ENCODE measurements at places on chromosomes 3 and 15. TPM values are rescaled to one million over a fixed set of nuclear protein-coding genes. Genes with fewer than 3 reads are reported as not detected.

DNA sequence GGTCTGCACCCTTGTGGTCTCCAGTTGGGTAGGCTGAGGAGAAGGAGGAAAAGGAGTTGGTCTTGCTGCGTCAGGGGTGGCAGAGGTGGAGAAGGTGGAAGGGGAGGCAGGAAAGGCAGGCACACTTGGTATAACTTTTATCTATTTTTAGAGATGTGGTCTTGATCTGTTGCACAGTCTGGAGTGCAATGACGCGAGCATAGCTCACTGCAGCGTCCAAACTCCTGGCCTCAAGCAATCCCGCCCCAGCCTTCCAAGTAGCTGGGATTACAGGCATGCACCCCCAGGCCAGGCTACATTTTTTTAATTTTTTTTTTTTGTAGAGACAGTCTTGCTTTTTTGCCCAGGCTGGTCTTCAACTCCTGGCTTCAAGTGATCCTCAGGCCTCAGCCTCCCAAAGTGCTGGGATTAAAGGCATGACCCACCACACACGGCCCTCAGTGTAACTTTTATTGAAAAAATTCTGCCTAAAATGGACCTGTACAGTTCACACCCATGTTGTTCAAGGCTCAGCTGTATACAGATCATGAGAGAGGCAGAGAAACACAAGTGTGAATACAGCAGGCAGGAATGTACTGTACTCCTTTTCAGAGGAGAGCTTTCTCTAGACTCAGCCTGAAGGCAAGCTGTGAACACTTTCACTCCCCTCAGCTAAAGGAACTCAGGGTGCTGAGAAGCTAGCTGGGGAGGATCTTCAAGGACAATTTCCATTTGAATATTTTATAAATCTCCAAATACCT, 2.1 kb upstream of the RHOV start:
- no peak for DNase-seq
- peaks cover 34% of the 10 kb centered on the region for H3K4me1 ChIP-seq
- H3K36me3 ChIP-seq, result no peaks in the 10 kb centered on the region
- no peak overlapping the region for H3K27ac ChIP-seq

- no peak for DNase-seq
- H3K27me3 ChIP-seq, result peaks cover 34% of the 10 kb centered on the region
- H3K4me1 ChIP-seq, result peaks cover 38% of the 10 kb centered on the region
- peaks cover 31% of the 10 kb centered on the region for H3K36me3 ChIP-seq
- 0 out of 2 replicates have a peak overlapping the region, but pooled peaks have one; percentile 30 for H3K27ac ChIP-seq
Measured at GRCh38 chr15:27175472-27176153, 204.6 kb downstream of the GABRG3 start.

DNA sequence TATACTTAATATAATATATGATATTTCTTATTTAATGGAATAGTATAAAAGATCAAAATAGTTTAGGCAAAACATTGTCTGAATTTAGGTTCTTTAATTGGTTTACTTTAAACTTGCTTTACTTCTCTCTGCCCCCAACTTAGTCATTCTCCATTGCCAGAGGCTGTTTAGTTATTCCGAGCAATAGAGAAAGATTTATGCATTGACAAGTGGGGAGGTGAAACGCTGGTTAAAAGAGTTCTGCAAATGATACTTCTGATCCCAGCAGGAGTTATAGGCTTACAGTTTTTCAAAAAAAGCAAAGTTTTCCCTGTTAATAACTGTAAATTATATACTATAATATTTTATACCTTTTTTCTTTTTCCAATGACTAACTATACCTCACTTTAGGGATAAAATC, 145.4 kb downstream of the EPHA3 start:
- no peak for DNase-seq
- no peaks in the 10 kb centered on the region for H3K27me3 ChIP-seq
- no peaks in the 10 kb centered on the region for H3K36me3 ChIP-seq
- H3K27ac ChIP-seq, result no peak overlapping the region

Gene QRICH1
- 123 TPM for total RNA-seq

Gene ALDH1A2
- 1.3 TPM for total RNA-seq

GRCh38 chr3:193174140-193174539, 66.9 kb upstream of the PLAAT1 start:
- no peak overlapping the region for H3K27ac ChIP-seq
- no peak overlapping the region for H3K4me3 ChIP-seq
- peaks cover 2% of the 10 kb centered on the region for H3K36me3 ChIP-seq

GRCh38 chr3:172014145-172014544, 25.2 kb upstream of the FNDC3B start:
- no peak for DNase-seq
- H3K36me3 ChIP-seq, result no peaks in the 10 kb centered on the region
- no peak overlapping the region for H3K27ac ChIP-seq
- H3K4me3 ChIP-seq, result no peak overlapping the region
- no peaks in the 10 kb centered on the region for H3K27me3 ChIP-seq

GRCh38 chr15:99125061-99125891, 20.4 kb downstream of the SYNM start:
- H3K4me3 ChIP-seq, result no peak overlapping the region
- no peaks in the 10 kb centered on the region for H3K36me3 ChIP-seq
- no peaks in the 10 kb centered on the region for H3K27me3 ChIP-seq
- H3K4me1 ChIP-seq, result peaks cover 21% of the 10 kb centered on the region

Gene TNK2
- total RNA-seq, result 61.6 TPM

GRCh38 chr3:11386465-11387113, 114.4 kb downstream of the ATG7 start:
- no peak overlapping the region for H3K4me3 ChIP-seq
- H3K27ac ChIP-seq, result no peak overlapping the region
- H3K27me3 ChIP-seq, result no peaks in the 10 kb centered on the region
- no peaks in the 10 kb centered on the region for H3K36me3 ChIP-seq
- H3K4me1 ChIP-seq, result peaks cover 17% of the 10 kb centered on the region

DNA sequence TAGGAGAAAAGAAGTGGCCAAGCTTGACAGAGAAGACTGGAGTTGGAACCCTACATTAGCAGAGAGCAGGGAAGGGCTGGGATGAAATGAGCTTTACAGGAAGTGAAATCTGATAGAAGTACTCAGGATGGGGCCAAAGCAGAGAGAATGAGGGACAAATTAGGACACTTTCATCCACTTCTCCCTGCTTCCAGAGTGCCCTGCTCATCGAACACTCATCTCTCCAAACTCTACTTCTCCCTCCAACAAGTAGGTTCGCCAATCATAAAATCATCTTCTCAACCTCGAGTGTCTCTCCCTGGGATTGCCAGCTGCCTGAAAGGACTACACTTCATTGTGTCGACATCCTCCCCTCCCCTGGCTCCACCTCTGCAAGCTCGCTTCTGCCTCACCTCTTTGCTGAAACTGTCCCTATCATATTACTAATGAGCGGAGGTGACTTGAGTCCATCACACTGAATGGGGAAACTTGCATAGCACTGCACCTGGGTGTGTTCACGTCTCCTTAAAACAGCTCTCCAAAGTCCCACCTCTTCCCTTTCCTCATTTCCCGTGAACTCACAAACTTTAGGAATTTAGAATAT, 365.8 kb downstream of the FOXP1 start:
- DNase-seq, result peak; percentile 18
- peak overlapping the region; percentile 18 for H3K27ac ChIP-seq
- no peak overlapping the region for H3K4me3 ChIP-seq
- H3K4me1 ChIP-seq, result peaks cover 51% of the 10 kb centered on the region
- no peaks in the 10 kb centered on the region for H3K27me3 ChIP-seq
- H3K36me3 ChIP-seq, result no peaks in the 10 kb centered on the region

DNA sequence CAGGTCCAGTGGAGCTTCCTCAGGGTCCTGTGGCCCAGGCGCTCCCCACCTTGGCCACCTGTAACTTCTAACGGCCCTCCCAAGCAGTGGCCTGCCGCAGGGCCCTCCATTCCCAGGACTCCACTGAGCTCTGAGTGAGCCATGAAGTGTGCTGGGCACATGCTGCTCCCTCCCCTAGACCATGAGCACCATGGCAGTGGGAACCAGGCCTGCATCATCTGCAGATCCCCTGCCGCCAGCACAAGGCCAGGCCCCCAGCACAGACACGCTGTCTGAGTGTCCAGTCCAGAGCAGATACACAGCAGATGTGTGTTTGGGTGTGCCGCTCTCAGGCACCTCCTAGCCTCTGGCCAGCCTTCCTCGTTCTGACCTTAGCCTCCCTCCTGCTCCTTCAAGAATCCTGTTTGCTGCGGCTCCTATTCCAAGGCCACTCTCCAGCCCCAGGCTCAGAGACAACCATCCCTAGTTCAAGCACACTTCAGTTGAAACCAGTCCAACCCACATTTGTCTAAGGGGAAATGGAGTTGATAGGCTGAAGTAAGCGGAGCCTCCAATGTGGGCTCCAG, 7.0 kb upstream of the KLF15 start:
- H3K36me3 ChIP-seq, result 0 out of 2 replicates have a peak, but pooled peaks cover 9% of the 10 kb centered on the region
- no peak overlapping the region for H3K27ac ChIP-seq
- H3K27me3 ChIP-seq, result peaks cover 18% of the 10 kb centered on the region

DNA sequence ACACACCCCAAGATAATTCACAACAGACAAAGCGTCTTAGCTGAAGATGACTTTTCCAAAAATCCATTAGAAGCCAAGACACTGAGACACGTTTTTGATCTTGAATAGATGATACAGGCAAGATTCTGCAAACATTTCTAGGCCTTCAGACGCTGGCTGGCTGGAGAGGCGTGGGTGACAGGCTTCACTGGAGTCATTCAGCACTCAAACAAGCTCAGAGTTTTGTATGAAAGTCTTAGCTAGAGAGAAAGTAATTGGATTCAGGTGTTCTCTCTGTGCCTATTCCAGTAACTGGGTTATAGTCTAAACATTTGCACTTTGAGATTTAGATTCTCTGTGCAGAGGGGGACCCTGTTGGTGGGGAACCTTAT, 147.7 kb upstream of the BHLHE40 start:
- H3K27ac ChIP-seq, result no peak overlapping the region
- H3K4me1 ChIP-seq, result peaks cover 17% of the 10 kb centered on the region
- no peak for DNase-seq
- no peaks in the 10 kb centered on the region for H3K27me3 ChIP-seq
- no peak overlapping the region for H3K4me3 ChIP-seq

DNA sequence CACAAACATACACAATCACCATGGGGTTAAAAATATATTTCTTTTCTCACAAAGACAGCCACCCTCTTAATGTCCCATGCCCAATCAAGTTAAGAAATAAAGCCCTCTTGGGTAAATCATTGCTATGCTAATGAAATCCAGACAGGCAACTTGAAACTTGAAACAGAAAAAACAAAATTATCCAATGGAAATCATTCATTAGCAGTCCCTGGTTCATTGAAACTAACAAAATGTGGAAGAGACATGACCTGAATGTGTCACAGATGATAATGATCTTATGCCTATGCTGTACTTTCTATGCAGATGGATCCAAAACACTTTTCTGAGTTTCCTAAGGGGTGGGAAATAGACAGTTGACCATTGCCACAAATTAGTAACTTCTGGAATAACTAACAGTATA, 983.7 kb downstream of the MCTP2 start:
- H3K27me3 ChIP-seq, result no peaks in the 10 kb centered on the region
- H3K4me3 ChIP-seq, result no peak overlapping the region
- H3K4me1 ChIP-seq, result 0 out of 2 replicates have a peak, but pooled peaks cover 3% of the 10 kb centered on the region
- no peaks in the 10 kb centered on the region for H3K36me3 ChIP-seq
- no peak for DNase-seq
- H3K27ac ChIP-seq, result no peak overlapping the region

DNA sequence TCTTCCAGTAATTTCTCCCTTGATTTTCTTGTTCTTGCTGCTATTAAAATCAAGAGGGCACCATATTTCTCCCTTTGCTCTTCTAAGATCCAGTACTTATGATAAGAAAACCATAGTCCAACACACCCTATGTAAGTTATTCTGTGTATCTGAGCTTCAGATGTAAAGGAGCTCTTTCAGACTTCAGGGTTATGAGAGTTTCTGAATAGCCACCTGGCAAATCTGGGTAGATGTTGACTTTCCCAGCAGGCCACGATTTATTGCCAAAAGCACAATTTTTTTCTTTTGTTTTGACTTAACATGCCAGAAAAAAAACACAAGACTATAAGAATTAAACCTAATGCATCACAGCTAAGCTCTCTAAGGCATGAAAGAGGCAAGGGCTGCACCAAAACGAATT, 1045.0 kb downstream of the FHIT start:
- peaks cover 10% of the 10 kb centered on the region for H3K4me1 ChIP-seq
- DNase-seq, result no peak
- H3K27me3 ChIP-seq, result no peaks in the 10 kb centered on the region
- H3K27ac ChIP-seq, result no peak overlapping the region
- H3K4me3 ChIP-seq, result no peak overlapping the region
- no peaks in the 10 kb centered on the region for H3K36me3 ChIP-seq

- no peak for DNase-seq
- H3K4me1 ChIP-seq, result peaks cover 30% of the 10 kb centered on the region
- no peak overlapping the region for H3K4me3 ChIP-seq
- H3K27me3 ChIP-seq, result no peaks in the 10 kb centered on the region
- H3K36me3 ChIP-seq, result no peaks in the 10 kb centered on the region
Measured at GRCh38 chr15:29470794-29471193, 201.2 kb upstream of the NSMCE3 start.

DNA sequence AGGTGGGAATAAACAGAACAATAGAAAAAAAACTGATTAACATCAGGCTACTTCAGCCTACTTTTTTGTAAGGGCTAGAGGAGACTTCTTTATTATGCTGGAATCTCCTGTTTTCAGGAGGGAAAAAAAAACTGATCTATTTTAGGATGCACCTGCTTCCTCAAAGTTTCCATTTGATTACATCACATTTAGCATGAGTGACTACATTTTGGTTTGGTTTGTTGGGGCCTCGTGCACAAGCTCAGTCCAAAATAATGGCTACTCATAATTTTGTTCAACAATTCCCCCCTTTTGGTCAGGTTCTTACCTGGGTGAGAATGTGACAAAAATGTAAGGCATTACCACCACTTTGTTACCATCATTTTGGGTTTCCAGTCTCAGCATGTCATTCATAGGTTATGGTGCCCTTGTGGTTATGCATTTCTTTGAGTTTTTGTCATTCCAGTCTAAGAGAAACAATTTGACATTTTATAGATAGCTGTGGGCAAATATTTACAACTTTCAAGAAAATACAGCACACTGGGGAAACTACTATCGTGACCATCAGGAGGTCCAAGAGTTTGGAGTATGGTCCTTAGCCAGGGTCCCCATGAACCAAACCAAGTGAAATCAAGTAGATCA, 93.6 kb upstream of the ATP11B start:
- no peaks in the 10 kb centered on the region for H3K27me3 ChIP-seq
- no peak overlapping the region for H3K27ac ChIP-seq
- no peak overlapping the region for H3K4me3 ChIP-seq
- H3K36me3 ChIP-seq, result no peaks in the 10 kb centered on the region
- peaks cover 7% of the 10 kb centered on the region for H3K4me1 ChIP-seq
- DNase-seq, result no peak

GRCh38 chr3:112557976-112558375, 3.8 kb downstream of the ATG3 start:
- DNase-seq, result no peak
- no peak overlapping the region for H3K27ac ChIP-seq
- peaks cover 32% of the 10 kb centered on the region for H3K36me3 ChIP-seq
- no peak overlapping the region for H3K4me3 ChIP-seq
- H3K4me1 ChIP-seq, result peaks cover 17% of the 10 kb centered on the region
- H3K27me3 ChIP-seq, result no peaks in the 10 kb centered on the region

Gene TMIE
- total RNA-seq, result 0.57 TPM

- DNase-seq, result no peak
- H3K27me3 ChIP-seq, result peaks cover 3% of the 10 kb centered on the region
- H3K27ac ChIP-seq, result no peak overlapping the region
- H3K36me3 ChIP-seq, result no peaks in the 10 kb centered on the region
- peaks cover 6% of the 10 kb centered on the region for H3K4me1 ChIP-seq
Measured at GRCh38 chr3:183261151-183261724, 8.2 kb downstream of the B3GNT5 start.

All from WTC11 (cell line).